ENCODE measurements at places on chromosomes 6 and 20.

DNA sequence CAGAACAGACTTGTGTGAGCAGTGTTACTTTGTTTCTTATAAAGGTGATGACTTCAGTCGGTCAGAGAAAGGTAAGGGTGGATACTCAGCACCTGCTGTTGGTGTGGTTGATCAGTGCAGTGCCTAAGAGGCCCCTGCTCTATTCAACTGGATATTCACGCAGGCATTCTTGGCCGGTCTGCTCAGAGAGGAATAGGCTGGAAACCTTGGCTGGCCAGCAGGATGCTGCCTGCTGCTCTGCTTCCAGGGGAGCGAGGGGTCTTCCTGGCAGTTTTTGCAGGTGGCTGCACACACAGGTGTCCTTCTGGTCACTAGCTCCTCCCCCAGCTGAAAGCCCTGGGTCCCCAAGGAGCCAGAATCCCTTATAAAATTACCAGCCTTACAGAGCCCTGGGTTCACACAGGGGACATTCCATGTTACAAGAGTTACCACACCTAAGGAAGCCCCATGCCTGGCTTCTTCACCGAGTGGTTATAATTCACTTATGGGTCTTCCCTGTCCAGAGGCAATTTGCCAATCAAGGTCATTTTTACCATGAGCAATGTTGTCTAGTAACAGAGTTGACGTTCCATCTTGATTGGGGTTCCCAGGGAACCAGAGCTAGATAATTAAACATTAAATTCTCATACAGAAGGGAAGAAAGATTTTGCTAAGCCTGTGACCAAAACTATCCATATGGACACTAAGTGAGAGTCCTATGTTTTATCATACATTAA, 16.4 kb downstream of the SYNJ2 start:
- DNase-seq, result no peak

DNA sequence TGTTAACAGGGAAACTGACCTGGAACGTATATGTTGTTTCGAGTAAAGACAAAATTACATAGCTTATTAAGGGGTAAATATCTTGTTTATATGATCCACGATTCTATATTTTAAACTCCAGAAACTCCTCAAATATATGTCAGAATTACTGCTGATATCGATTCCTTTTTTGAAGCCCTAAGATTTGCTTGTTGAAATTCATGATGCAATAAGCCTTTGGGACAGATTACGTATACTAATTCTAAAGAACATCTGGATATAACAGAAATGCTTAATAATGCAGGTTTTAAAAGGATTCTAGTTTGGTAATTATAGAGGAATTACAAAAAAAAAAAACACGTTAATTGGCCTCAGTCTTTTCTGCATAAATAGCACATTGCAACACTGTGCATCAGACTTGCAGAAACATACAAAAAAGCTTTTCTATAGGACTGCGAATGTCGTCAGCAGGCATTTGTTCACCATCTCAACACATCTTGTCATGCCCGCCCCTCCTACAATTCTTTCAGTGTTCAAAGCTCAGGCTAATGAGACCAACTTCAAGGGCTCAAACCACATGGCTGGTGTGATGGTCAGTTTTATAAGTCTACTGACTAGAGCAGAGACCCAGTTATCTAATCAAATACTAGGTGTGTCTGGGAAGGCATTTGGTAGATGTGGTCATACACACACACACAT, 74.9 kb downstream of the AGPAT4 start:
- peak; percentile 32 for DNase-seq

DNA sequence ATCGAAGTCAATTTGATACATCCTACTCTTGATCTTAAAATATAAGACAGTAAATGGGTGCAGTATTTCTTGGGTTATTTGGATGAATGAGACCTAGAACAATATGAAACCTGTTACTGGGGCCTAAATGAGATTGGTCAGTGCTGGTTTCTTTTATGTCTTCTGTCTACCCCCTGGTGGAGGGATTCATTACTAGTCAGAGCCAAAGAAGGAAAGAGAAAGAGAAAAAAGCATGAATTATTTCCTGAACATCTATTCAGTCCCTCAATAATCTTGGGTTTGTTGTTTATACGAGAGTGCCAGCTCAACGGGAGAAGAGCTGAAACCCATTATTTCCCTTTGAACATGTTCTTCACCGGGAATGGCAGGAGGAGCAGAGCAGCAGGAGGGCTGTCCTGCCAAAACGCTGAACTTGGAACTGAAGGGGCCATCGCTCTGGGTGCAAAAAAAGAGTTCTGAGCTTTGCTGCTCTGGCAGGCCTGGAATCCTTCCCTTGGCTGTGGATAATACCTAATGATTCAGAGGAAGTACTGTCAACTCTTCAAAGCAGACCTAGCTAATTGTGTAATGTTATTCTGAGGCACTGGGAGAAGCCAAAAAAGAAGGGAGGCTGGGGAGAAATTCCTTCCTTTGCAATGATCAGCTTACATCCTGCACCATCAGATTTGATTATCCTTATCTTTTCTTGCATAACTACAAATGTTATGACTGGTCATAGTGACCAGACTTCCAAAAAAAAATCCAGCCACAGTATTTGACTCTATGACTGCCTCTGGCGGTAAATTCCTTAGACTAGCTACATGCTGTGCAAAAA, 72.0 kb downstream of the BLOC1S5 start:
- peak; percentile 82 for DNase-seq

DNA sequence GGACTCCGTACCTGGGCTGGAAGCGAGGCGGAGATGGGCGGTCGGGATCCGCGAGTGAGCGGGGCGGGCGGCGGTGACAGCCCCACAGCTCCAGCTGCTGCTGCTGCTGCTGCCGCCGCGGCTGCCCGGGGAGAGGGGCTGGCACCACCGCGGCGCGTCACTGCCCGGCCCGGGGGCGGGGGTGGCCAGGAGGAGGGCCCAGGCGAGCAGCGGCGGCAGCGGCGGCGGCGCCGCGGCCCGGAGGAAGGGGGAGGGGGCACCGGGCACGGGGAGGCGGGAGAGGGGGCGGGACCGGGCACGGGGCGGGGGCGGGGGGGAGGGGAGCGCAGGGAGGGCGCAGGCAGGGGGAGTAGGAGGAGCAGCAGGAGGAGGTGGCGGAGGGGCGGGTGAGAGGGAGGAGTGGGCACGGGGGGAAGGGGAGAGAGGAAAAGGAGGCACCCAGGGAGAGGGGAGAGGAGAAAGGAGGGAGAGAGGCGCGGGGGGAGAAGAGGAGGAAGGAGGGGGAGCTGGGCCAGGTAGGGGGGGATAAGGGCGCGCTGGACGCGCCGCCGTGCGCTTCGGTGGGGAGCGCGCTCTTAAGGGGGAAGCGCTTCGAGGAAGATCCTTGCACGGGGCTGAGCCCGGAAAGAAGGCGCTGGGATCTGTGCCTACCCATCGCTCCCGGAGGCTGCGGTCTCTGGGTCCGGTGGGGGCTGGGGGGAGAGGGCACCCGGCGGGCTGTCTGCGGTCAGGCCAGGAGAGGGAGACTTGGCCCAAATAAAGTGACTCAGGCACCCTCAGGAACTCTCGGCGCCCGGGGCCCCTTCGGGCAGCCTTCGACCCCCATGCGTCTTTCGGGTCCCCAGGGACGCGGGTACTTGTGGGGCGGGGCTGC, 101.5 kb downstream of the NOL4L start:
- peak; percentile 85 for DNase-seq

DNA sequence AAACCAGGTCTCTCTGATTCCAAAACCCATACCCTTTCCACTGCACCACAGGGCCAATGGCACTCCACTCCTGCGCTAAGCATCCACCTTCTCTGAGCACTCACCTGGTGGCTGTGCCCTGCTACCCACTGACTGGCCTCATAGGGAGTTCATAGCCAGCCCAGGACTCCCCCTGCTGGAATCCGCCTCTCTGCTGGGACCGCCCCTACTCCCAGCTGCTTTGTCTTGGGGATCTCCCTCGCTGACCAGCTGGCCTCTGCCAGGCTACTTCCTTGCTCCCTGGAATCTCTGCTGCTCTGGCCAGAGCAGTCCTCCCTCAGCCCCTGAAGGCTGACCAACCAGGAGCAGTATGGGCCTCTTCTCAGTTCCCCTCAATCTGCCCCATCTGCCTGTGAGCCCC, 129.7 kb downstream of the FAXC start:
- DNase-seq, result no peak

- no peak for DNase-seq
Measured at GRCh38 chr20:57234556-57235251, 31.7 kb downstream of the BMP7 start.

DNA sequence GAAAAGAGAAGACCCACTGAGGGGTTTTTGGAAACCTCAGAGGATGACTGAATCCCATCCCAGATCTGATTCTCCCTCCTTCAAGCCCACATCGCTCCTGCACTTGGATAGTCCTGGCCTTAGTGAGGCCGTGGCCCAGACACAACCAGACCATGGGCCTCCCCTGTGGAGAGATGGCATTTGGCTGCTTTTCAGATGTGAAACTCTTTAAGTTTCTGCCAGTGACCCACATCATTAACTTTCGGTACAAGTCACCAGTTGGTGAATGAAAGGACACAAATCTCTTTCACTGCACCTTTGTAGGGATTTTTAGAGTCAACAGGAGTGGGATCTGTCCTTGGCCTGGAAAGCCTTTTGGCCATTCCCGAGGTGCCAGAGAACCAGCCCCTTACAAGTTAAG, 116.6 kb downstream of the SASH1 start:
- no peak for DNase-seq

DNA sequence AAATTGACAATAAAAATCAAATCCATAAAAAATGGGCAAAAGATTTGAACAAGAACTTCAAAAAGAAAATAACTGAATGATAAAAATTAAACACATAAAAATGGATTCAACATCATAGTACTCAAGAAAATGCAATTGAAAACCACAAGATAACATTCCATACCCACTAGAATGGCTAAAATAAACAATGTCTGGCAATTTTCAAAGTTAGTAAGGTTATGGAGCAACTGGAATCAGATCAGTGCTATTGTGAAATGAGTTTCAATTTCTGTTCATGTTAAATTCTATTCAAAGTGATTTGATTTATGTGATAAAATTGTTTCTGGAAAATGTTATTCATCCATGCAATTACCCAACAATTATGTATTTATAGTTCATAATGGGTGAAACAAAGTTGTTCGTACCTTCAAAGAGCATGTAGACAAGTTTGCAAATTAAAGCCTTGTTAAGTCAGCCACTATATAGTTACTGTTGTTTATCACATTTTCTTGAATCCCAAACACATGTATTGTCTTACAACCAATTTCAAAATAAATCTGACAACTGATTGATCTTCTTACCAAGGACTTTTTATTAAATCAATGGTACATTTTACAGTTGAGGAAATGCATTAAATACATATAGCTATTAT, 151.5 kb upstream of the CENPW start:
- DNase-seq, result peak; percentile 61

DNA sequence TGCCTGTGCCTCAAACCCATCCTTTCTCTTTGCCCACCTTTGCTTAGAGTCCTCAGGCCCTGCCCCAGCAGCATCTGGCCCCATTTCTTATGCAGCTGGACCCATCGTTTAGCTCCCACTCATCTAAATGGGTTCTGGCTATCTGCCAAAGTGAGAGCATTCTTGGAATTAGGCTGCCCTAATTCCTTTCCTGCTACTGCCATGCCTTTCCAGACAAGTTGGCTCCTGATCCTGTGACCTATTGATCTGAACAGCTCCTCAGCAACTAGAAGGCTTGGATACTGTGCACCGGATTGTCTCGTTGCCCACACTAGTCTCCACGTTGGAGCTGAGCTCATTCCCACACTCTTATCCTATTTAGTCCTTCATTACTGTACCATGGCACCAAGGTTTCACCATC, 22.9 kb downstream of the DZANK1 start:
- peak; percentile 12 for DNase-seq

DNA sequence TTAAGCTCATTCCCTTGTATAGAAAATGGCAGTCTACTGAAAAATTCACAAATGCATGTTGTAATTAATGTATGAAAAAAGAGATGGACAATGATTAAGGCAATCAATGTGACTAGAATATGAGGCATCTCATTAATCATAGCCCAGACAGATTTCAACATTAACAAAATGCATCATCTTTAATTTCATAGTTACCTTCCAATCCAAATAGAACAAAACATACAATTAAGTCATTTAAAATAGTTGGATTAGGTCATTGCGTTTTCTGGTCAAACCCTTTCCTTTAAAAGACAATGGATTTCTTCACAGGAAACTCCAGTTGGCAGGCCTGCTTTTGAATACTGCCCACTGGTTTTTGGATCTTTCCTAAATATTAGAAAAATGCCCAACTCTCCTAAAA, 203.9 kb downstream of the HAO1 start:
- DNase-seq, result no peak

GRCh38 chr20:46644160-46644559, 7.1 kb downstream of the SLC13A3 start:
- no peak for DNase-seq

DNA sequence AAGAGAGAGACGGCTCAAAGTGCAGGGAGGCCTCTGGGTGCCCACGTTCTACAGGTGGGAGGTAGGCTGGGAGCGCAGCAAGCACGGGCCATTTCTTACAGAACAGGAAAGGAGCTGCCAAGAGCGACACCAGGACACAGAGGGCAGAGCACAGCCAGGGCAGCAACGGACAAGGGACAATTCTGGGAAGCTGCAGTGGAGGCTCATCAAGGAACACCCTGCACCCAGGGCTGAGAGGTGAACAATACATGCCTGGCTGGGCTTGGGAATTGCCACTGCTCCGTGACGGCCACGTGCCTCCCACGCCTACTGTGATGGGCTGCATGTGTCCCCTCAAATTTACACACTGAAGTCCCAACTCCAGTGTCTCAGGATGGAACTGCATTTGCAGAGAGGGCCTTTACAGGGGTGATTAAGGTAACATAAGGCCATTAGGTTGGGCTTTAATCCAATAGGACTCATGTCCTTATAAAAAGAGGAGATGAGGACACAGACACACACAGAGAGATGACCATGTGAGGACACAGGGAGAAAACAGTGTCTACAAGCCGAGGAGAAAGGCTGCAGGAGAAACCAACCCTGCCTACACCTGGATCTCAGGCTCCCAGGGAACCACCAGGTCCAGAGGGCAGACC, 13.6 kb downstream of the SERPINB6 start:
- no peak for DNase-seq

- no peak for DNase-seq
Measured at GRCh38 chr6:161711938-161712337, 438.1 kb upstream of the AGPAT4 start.

DNA sequence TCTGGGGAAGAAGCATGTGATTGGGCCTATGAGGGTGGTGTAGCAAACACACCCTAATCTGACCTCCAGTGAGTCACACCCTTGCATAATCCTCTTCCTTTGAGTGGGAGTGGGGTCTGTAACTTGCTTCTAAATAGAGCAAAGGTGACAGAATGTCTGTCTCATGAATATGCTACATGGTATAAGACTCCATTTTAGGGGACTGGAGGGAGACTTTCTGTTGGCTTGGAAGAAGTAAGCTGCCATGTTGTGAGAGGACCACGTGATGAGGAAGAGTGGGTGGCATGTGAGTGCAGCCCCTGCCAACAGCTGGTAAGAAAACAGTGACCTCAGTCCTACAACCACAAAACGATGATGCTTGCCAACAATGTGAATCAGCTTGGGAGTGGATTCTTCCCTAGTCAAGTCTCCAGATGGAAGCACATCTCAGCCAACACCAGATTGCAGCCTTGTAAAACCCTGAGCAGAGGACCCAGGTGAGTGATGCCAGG, 3.7 kb downstream of the AK9 start:
- DNase-seq, result peak; percentile 80

GRCh38 chr20:9442858-9443257, 71.5 kb upstream of the LAMP5 start:
- DNase-seq, result peak; percentile 22

All from fibroblast of skin of abdomen (primary cell).